ENCODE measurements at places on chromosomes 13 and 19.

DNA sequence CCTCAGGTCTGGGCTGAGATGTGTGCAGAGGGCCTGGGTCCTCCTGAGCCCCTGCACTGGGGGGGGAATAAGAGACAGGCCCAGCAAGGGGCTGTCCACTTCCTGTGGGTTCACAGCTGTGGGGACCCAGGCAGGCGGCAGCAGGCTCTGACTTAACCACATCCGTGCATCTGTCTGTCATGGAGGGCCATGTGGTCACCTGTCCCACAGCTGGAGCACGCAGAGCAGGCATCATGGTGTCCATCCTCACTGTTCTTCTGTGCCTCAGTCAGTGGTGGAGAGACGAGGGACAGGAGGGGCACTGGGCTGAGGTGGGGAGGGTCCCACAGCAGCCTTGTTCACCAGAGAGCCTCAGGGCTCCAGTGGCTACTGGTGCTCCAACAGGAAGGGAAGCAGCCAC, 16.3 kb upstream of the KIR3DL3 start:
- no peak for DNase-seq

DNA sequence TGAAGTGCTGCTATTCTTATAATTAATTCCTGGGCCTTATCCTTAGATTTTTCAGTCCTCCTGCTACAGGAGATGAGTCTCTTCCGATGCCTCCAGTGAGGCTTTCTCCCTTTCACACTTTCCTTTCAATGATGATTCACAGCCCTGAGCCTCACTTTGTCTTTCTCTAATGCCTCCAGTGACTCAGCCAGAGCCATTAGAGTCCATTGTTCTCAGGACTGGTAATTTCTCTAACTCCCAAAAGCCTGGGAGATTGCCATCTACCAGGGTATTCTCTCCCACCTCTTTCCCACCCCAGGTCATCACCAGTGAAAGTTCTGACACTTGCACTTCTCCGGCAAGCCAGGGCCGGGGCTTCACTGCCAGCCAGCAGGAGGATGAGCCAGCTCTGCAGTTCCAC, 49.6 kb upstream of the ARGLU1 start:
- DNase-seq = no peak

GRCh38 chr13:102484329-102484728, 82.5 kb upstream of the FGF14 start:
- no peak for DNase-seq

DNA sequence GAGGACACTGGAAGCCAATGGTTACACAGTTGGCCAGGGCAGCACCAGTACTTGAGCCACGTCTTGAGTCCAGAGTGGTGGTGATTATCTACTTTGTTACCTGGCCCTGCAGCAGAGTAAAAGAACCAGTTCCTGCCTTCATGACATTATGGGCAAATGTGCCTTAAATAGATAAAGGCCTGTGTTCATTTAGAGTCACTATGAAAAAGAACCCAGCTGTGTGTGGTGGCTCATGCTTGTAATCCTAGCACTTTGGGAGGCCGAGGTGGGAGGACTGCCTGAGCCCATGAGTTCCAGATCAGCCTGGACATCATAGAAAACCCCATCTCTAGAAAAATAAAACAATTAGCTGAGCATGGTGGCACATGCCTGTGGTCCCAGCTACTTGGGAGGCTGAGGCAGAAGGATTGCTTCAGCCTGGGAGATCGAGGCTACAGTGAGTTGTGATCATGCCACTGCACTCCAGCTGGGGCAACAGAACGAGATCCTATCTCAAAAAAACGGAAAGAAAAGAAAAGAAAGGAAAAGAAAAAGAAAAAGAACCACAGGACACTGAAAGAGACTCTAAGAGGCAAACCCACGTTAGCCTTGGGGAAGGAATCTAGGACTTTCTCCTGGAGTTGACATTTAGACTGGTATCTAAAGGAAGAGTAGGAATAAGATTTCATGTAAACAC, 3.4 kb upstream of the IRF2BP1 start:
- DNase-seq = no peak

DNA sequence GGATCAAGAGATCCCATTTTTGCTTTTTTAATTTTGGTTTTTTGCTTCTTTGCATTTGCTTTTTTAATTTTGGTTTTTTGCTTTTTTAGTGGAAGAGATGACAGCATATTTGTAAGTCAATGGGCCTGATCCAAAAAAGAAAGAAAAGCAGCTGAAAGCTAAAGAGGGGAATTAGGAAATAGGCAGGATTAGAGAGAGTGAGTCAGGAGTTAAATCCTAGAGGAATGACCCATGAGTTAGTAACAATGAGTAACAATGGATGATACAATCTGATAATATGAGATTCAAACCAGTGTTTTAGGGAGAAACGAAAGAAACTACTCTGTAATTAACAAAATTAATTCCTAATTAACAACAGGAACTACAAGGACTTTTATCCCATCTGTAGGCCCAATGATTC, 111.2 kb upstream of the SGCG start:
- no peak for DNase-seq

DNA sequence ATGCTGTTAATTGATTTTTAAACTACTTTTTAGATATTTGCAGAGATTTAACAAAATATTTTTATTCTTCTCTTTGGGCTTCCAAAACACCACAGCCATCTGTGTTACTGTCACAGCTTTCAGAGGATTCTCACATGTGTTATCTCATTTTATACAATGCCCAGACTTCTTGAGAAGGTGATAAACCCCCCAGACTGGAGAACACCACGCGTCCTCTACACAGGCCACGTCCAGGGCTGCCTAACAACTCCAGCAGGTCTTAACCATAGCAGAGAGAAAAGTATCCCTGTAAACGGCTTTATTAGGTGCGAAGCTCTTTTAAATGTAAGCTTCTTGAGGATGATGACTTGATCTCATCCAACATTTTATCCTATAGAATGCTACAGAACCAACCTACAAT, 2.0 kb downstream of the GPR183 start:
- DNase-seq = no peak

DNA sequence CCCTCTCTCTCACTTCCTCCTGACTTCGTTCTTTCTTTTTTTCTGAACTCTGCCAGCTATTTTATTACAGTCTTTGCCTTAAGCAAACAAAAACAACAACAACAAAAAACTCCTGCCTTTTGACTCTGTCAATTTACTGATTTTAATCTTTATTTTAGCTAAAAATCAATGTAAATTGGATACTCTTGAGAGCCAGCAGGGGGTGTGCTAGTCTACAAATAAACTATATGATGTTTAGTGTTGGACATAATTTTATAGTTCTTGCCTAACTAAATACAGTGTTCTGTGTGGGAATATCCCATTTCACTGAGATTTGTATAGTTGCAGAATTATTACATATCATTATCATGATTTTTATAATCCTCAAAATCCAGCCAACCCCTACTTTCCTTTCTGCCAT, 1199.9 kb upstream of the SPRY2 start:
- DNase-seq = no peak

- DNase-seq = no peak
Observed at GRCh38 chr13:40476175-40476958, 190.1 kb downstream of the FOXO1 start.

- DNase-seq = no peak
Observed at GRCh38 chr13:73544175-73544574, 485.4 kb downstream of the KLF5 start.
